NCI-H345 (cell line): ENCODE measurements at places on chromosomes 1 and 21.

- DNase-seq: no peak
These were observed 40.8 kb upstream of the PRRX1 start for GRCh38 chr1:170623171-170623570.

GRCh38 chr1:193411714-193412113 is 225.3 kb upstream of the B3GALT2 start:
- no peak for DNase-seq

DNA sequence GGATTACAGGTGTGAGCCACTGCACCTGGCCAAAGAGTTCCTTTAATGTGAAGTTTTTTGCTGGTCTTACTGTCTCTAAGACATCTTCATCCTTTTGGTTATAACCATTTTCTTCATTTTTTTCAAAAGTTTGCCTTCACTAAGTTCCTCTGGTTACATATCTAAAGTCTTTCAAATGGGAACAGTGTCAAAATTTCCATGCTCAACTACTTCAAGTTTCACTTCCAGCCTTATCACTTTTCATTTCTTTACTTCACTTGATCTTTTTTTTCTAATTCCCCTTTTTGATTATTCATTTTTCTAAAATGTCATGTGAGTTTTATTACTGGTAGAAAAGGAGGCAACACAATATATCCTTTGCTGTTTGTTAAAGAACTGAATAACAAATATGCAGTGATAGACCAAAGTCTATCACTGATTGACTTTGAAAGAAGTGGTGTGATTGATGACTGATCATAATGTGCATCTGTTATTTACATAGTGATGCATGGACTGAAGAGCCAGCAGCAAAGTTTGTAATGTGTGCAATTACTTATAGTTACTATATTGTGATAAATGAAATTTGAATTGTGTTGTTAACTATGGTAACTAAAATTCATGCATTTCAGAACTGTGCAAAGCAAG is 16.0 kb upstream of the ZFYVE9 start:
- no peak for DNase-seq

DNA sequence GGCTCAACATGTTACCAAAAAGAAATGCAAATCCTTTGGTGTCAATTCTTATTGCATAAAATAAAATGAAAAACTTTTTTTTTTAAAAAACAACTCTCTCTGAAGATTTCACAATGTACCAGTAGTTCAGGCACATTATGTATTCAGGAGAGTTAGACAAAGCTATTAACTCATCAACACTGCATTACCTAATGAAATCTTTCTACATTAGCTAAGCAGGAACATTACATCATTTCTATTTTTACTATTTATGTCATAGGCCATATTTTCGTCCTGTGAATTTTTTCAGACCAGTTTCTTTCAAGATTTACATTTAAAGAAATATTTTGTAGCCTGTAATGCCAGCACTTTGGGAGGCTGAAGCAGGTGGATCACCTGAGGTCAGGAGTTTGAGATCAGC is 366.2 kb downstream of the USH2A start:
- no peak for DNase-seq

DNA sequence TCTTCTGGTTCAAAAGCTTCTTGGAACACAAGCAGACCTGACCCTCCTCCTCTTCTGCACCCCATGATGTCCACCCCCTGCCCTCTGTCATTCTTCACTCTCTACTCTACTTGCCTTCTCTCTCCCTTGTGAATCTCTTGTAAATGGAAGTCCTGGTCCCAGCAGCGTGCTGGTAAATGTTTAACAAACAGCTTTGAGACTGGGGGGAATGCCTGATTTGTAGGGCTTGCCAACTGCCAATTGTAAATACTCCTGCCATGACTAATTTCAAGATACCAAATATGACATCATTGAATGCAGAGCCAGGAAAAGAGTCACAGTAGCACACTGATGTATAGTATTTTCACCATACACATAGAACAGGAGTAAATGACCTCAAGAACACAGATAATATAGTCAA is 40.9 kb upstream of the LRRN2 start:
- DNase-seq: no peak

DNA sequence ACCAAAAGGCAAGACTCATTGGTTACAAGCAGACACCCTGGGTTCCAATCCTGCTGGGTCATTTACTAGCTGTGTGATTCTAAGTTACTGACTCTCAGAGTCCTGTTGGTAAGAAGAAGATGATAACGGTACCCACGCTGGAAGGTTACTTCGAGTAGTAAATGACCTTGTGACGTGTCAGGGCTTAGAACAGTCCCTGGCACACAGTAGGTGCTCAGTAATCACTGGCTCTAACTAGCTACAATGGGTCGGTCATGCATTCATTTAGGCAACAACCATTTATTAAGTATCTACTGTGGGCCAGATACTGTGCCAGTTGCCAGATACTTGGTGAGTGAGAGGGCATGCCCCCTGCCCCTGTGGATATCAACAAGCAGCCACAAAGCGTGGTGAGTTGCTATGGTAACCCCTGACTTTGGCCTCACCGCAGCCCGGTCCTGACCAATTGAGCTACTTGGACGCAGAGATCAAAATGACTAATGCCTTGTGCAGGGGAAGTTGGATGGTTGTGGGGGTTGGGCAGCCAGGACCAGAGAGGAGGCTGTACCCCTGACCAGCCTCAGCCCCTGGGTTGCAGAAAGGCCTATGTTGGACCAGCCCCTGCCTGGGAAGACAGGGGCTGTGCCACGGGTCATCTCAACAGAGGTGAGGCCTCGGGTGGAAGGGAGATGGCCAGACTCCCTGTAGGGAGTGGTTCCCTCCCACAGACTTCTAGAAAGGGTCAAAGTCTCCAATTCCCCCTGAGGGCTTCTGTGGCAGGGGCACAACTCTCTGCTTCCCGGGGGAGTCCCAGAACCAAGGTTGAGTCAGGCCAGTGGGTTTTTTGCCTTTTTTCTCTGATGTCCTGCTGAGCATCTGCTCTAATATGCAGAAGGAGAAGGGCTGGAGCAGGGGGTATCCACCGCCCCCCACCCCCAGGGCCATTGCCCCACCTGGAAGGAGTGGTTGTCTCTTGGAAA is 16.0 kb downstream of the DHRS3 start:
- no peak for DNase-seq

DNA sequence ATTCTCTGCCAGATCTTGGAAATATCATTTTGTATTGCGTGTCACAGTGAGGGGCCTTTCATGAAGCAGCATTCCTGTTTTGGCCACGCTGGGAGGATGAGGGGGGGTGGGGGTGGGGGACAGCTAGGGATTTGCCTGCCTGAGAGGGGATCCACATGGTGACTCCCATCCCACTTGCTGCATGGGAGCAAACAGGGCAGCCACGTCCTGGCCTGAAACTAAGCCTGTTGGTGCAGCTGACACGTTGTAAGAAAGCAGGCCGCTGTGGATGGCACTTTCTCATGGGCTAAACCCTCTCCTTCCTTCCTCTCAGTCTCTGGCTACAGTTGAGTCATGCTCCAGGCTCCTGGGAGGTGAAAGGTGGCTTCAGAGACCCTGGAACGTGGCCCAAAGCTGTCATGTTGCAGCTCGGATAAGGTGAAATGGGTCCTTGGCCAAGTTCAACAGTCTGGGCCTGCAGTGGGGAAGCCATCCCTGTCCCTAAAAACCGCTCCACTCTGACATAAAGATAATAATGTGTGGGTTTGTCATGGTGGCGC is 346.7 kb upstream of the VAMP3 start:
- no peak for DNase-seq

- no peak for DNase-seq
These were observed 137.9 kb downstream of the SLC45A1 start for GRCh38 chr1:8455700-8456307.

DNA sequence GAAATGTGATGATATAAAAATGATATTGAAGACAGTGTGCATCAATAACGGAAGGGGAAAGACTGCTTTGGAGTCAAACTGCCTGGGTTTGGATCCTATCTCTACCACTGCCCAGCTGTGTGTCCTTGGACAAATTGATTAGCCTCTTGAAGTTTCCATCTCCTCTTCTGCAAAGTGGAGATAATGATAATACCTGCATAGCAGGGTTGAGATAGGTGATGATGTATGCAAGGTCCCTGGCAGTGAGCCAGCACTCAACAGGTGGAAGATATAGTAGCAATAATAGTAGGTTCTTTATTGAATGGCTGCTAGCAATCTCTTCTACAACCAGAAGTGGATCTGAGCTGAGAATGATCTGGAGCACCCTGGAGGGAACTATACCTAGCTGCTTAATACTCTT is 166.7 kb downstream of the MIS18A start:
- peak; percentile 85 for DNase-seq

DNA sequence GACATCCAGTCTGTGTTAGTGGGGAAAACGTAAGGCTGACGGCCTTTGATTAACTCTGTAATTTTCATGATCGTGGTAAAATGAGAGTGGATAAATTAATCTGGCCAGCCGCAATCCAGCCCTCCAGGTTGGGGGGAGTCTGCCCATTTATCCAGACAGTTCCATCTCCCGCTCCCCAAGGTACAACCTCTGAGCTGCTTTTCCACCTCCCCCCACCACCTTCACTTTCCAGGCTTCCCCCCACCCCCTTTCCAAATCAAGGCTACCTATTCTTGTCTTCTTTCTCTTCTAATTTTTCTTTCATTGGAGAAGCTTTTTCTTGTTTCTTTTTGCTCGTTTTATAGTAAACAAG is 6.0 kb downstream of the MIER1 start:
- no peak for DNase-seq

DNA sequence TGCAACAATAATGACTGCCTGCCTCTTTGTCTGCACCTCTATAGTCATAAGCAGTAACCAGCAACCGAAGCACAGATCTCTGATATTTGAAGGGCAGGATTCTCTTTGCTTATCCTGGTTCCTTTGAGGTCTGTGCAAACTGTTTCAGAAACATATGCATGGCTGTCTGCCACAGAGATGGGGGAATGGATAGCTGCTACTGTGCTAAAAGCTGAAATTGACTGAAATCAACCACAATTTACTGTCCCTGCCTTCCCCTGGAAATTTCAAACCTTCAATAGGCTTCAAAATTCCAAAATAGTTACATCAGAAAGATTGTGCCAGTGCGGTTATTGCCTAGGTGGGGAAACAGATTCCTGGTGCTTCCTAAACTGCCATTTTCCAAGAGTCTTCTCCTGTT is 136.8 kb upstream of the GORAB start:
- no peak for DNase-seq

DNA sequence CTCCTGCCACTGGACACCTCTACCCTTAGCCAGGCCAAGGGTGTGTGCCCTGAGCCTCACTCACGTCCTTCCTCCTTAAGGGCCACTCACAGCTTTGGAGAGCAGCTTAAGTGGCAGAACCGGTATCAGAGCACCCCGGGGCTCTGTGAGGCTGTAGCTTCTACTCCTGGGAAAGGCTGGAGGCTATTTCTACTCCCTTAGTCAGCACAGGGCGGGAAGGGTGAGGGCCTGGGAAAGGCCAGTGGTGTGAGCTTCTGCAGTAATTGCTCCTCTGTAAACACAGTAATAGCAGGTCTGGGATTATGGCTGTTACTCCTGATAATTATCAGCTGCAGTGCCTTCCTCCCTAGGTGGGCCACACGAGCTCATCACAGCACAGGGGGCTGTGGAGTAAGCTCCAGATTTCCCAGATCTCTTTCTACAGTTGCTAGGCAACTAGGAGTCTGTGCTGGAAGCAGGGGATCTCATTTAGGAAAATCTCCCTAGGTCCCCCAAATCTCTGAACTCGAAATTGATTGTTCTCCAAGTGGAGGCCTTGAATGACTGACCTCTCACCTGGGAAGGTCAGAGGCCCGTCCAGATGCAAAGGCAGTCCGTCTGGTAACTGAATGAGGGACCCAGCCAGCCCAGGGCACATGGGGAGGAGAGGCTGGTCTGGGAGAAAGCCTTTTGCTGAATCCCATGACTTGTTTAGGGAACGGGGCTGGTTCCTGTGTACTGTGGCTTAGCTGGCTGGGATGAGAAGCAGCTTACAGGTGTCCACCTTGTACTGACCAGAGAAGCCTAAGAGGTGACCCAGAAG is 29.3 kb downstream of the IER5 start:
- peak; percentile 39 for DNase-seq

- DNase-seq: no peak
These were observed 56.0 kb downstream of the TBCE start for GRCh38 chr1:235423214-235423652.

GRCh38 chr1:102550729-102551384 is 554.1 kb upstream of the OLFM3 start:
- DNase-seq: no peak

DNA sequence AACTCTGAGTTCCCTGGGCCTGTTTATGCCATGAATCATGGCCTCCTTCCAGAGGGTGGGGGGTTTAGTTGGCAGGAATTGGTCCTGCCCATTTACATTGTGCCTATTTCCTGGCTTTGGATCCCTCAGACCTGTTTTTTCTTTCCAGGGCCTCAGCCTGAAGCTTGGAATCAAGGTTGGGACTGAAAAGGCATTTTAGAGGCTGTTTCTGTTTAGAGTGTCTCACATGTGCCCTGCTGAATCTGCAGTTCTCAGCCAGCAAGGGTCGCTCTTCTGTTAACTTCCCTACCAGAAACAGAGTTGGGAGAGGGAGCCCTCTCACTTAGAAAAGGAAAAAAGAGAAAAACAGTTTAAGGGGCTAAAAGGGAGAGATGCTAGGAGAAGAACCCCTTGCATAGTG is 191.1 kb downstream of the PTPRC start:
- DNase-seq: no peak

DNA sequence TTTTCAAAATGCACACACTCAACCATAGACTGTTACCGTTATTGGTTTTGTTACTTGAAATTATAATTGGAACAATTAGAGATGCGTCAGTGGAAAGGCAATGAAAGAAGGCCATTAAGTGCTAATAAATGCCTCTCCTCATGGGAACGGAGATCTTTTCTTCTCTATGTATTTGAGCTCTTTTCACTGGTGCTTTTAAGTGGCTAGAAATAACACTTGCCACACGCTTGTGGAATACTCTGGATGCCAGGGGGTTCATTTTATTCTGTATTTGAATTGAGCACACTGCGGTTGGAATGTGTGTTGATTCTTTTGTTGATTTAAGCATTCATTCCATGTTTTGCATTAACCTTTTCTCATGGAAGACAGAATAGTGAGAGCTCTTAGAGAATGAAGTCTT is 68.4 kb downstream of the DNM3 start:
- DNase-seq: no peak

DNA sequence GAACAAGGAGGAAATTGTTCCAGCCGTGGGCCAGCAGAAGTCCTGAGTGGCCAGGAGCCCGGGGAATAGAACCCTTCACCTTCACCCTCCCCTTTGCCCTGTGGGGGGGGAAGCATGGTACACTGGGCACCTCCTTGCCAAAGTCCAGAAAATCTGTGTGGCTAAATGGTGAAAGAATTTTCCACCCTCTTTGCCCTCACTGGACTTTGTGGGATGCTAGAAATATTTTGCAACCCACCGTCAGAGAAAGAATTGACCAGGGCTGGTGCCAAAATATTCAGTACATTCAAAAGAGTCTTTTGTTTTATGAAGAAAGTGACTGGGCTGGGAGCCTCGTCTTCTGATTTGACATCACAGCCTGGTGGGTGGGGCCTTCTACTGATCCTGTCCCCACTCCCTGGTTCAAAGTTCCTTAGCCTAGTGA is 14.6 kb downstream of the NFASC start:
- DNase-seq: no peak

- no peak for DNase-seq
These were observed 17.2 kb upstream of the SLC19A1 start for GRCh38 chr21:45559216-45560105.

- no peak for DNase-seq
These were observed 31.2 kb upstream of the CFAP126 start for GRCh38 chr1:161398900-161399256.

GRCh38 chr1:117598489-117598888 is 7.4 kb upstream of the TENT5C start:
- no peak for DNase-seq

- no peak for DNase-seq
These were observed 2.3 kb downstream of the SRSF10 start for GRCh38 chr1:23977854-23978191.
